ENCODE measurements at places on chromosomes 7 and 10.

GRCh38 chr10:133219782-133220181 lies 10.2 kb upstream of the UTF1 start:
- DNase-seq: no peak

- DNase-seq: no peak
These were observed 133.2 kb downstream of the CUX1 start for GRCh38 chr7:101950450-101951119.

- DNase-seq: peak; percentile 26
These were observed 87.4 kb downstream of the LRRC4 start for GRCh38 chr7:127943541-127944521.

GRCh38 chr7:25322473-25322872 lies 94.2 kb upstream of the NPVF start:
- DNase-seq: no peak

DNA sequence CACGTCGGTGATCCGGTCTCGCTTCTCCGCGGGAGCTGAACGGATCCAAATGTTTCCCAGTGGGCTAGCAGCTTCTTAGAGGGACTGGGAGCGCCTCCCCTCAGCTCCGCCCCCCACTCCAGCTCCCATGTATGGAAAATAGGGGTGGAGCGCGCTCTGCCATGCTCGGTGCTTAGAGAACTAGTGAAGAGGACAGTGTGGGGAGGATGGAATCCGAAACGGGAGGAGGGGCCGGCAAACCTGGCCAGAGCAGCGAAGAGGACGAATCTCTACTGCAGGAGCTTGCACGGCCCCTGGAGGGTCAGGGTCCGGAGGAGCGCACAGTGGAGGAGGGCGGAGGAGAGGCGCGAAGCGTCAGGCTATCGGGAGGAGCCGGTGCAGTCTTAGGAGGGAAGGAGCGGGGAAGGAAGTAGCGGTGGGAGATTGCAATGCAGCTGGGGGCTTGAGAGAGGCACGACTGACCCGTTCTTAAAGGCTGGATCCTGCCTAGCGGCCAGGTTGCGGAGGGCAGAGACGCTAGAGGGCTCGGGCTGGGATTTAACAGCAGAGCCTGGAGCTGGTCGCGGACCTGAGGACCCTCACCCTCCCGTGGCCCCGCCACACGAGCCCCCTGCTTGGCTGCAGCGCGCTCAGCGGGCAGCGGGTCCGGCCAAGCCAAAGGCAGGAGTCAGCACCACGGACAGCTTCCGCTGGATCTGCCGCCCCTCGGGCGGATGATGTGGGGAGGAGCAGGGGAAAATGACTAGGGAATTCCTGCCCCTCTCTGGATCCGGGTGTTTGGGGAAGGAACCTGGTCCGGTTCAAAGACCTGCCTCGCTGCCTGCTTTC lies at the start of gene PRLHR:
Gene PRLHR (minus strand): TSS at position 51 of the 828 bp plus-strand sequence. CDS start 404 bp downstream, outside the sequence.
- DNase-seq: peak; percentile 74

GRCh38 chr10:87534173-87534858 lies 29.6 kb downstream of the MINPP1 start:
- DNase-seq: no peak

DNA sequence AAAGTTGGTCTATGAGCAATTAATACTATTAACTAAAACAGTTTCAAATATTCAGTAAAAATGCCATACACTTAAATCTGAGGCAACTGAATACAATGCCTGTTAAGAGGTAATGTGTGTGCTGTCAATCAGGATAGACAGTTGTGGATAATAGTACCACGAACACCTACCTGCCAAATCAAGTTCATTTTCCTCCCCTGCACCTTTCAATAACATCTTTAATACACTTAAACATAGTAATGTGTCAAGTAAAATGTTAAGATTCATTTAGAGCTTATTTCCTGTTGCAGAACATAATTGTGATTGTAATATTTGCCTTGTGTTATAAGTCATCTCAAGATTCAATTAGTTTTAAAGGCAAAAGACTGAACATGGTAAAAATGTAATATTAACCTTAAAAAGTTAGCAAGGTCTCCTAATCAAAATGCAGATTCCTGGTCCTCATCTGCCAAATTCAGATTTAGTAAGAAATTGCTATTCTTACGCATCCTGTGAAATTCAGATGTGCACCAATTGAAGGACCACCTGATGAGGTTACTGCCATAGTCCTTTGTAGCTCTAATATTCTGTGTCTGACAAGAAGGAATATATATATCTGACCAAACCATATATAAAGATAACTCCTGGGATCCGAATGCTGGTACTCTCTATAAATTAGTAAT lies 37.1 kb downstream of the COL1A2 start:
- DNase-seq: no peak

GRCh38 chr10:103663802-103664201 lies 170.3 kb downstream of the NEURL1 start:
- no peak for DNase-seq

DNA sequence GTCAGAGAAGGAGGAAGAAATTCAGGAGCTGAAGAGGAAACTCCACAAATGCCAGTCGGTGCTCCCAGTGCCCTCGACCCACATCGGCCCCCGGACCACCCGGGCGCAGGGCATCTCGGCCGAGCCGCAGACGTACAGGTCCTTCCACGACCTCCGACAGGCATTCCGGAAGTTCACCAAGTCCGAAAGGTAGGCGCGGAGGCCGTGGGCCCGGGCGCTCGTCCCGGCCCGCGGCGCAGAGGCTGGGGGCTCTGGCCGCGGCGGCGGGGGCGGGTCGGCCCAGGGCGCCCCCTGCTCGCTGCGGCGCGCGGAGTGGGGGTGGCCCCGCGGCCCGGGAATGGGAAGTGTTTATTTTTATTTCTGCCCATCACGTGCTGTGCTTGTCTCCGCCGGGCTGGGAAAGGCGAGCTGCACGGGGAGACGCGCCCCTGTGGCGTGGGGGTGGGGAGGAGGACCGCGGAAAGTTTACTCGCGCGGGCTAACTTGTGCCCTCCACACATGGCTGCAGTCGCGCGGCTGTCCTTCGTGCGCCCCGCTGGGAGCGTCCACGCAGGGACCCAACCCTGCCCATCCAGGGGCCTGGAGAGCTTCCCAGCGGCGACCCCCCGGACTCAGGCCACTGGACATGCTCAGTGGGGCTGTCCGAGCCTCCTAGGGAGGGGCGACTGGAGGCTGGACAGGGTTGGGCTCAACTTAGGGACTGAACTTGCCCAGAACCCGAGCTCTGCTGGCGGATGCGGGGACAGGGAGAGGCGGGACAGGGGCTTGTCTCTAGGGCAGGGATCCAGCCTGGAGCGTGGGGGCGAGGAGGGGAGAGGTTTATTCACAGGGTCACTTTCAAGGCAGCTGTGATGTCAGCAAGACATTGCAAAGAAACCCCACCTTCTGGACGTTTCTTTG lies 82.6 kb upstream of the PRKG1 start:
- no peak for DNase-seq

- no peak for DNase-seq
These were observed 78.2 kb downstream of the MGMT start for GRCh38 chr10:129545261-129545660.

- no peak for DNase-seq
These were observed 5.7 kb downstream of the ANK3 start for GRCh38 chr10:60384011-60384410.

DNA sequence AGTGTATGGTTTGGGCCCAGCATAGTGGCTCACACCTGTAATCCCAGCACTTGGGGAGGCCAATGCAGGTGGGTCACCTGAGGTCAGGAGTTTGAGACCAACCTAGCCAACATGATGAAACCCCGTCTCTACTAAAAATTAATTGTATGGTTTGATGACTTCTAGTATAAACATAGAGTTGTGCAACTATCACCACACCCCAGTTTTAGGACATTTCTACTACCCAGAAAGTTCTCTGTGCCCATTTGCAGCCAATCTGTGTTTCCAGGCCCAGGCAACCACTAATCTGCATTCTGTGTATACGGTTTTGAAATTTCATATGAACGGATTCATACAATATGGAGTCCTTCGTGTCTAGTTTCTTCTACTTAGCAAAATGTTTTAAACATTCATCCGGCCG lies 20.0 kb downstream of the CLIP2 start:
- no peak for DNase-seq

DNA sequence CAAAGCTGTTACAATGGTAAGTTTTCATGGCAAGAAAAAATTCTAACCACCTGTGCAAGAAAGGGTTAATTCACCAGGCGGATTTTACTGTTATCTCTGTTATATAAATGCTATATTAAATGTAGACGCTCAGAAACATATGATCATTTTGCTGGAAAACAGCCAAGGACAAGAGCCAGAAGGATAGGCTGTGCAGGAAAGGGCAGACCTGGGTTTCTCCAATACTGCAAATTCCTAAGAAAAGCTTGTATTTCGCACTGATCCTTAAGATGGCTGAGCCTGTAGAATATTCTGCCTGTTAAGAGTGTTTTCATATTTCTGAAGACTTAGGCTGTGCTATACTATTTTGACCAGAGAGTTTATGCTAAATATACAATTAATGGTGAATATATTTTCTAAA lies 564.1 kb upstream of the KCND2 start:
- no peak for DNase-seq

DNA sequence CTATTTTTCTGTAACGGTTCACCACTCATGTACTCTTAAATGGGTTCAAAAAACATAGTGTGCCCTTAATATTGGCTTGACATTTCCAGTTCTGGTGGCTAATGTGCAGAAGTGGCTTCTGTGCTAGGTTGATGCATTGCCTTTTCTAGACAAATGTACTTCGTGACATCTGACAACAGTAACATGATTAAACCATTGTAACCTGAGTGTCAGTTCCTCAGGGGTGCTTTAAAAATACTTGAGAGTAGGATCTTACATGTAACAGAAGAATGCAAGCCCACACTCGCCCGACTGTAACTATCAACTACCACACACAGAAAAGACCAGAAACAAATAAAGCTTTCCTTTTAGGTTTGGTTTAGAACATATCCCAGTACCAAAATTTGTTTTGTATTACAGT lies 393.4 kb upstream of the NFE2L3 start:
- DNase-seq: no peak

GRCh38 chr10:92990615-92991014 lies 70.0 kb upstream of the CYP26C1 start:
- no peak for DNase-seq

DNA sequence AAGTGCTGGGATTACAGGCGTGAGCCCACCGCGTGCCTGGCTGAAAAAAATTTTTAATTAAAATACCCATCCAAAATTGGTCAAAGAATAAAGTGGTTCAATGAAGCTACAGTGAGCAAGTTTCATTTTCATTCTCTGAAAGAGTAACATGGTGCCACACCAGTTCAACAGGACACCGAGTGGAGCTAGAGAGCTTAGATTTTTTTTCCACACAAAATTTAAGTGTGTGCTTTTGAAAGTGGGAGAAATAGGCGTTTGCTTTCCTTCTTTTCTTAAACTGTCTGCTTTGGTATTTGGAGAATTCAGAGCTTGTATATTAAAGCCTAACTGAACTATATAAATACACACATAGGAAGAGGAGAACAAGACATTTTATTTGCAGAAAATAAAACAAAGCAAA lies 43.4 kb downstream of the BPGM start:
- no peak for DNase-seq

DNA sequence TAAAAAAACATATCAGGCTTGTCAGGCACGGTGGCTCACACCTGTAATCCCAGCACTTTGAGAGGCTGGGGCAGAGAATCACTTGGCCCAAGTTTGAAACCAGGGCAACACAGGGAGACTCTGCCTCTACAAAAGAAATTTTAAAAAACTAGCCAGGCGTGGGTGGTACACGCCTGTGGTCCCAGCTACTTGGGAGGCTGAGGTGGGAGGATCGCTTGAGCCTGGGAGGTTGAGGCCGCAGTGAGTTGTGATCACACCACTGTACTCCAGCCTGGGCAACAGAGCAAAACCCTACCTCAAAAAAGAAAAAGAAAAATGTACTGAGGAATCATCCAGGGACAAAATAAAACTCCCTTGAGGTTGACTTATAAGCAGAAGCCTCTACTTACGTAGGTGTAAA lies 149.9 kb upstream of the KLF14 start:
- no peak for DNase-seq

DNA sequence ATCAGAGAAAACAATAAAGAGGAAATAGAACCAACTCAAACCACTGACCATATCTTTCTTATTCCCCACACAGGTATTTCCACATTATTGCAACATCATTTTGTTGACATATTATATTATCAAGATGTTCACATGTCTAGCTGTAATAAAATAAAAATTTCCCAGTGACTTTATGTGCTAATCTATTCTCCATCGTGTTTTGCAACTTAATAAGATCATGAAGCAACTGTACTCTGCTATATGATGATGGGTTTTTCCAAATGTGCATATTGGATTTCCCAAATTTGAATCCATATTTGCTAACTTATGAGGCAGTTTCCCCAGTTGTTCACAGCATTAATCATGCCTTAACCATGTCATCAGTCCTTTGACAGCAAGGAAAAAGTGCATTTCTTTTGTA lies 127.8 kb downstream of the ITGB8 start:
- DNase-seq: no peak

DNA sequence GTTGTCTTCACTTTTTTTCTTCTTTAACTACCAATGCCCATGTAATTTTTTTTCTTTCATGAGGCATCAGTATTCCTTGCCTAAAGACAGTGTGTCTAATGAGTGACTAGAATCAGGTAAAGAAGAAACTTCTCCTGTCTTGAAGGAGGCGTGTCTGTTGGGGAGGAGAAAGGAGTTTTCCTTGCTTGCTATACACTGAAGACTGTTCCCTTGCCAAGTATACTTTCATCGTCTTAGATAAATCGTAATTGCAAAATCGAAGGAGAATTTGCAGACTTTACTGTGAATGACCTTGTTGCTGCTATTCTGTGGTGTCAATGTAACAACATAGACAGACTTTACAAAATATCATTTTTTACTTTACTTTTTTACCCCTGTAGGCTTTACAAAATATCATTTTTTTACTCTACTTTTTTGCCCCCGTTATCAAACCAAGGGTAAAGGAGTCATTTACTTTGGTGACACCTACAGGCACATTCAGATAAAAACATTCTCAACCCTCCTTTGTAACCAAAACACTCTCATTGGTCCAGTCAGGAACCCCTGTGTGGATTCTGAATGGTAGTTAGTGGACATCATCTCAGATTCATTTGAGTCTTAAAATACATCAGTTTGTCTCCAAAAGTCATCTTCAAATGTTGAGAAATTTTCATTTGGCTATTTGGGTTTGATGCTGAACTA lies 232.4 kb downstream of the AHR start:
- no peak for DNase-seq

GRCh38 chr7:69067397-69067796 lies 530.9 kb upstream of the AUTS2 start:
- no peak for DNase-seq

DNA sequence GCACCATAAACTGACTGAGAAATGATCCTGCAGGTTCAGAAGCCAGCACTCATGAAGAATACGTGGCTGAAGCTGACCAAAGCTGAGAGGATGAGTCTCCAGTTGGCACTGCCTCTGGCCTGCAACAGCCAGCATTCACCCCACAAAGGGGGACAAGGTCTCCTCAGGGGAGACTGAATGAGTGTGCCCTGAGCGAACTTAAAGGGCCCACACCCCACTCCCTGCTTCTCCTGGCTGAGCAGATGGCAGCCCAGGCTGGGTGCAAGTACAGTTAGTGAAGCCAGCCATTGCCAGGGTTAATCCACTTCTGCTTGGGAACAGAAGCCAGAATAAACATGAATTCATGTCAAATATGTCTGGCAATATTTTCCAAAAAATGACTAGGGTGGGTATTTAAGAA lies 98.1 kb downstream of the PPP1R17 start:
- DNase-seq: no peak

Measured in neural crest cell (in vitro differentiated cells).